ENCODE measurements at places on chromosomes 1 and 21.

- peak; percentile 48 for DNase-seq
These were observed 3.6 kb upstream of the CYB561D1 start for GRCh38 chr1:109490029-109490933.

GRCh38 chr1:230254265-230254664 is 171.9 kb downstream of the PGBD5 start:
- DNase-seq = no peak

DNA sequence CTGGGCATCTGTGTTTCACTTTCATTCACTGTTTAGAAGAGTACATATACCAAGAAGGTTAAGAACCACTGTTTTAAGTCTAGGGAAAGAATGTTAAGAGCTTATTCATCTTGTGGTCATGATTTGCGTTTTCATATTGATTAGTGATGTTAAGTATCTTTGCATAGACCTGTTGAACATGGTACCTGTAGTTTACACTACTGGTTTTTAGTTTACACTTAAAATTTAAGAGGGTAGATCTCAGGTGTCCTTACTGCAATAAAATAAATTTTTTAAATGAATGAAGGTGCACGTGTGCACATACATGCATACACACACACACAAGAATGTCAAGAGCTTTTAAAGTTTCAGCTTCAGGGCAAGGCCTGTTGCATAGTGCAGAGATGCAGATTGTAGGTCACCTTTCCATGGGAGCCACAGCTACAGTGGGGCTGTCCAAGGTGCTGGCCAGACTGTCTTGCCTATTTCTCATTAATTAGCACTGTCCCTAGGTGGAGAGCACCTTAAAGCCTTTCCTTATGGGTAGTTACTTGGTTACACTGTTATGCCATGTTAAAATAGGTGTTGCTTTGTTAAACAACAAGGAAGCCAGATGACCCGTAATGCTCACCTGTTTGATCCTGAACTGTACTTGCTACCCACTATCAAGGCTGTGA is 543.0 kb upstream of the DAB1 start:
- no peak for DNase-seq

DNA sequence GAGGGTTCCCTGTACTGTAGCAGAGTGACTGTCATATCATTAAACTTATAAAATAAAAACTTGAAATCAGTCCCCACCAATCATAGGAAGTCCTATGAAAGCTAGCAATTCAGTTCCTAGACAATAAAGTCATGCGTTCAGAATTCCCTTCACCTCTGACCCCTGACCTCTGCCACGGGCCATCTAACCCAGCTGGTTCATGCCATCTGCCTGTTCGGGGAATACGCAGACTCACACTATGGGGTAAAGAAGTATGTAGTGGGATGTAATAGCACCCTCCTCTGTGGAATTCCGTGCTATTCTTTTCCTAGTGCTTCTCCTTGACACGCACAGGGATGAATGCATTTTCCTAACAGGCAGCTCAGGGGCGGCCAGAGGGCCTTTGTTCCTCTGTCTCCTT is 2.1 kb downstream of the GSTM4 start:
- no peak for DNase-seq

DNA sequence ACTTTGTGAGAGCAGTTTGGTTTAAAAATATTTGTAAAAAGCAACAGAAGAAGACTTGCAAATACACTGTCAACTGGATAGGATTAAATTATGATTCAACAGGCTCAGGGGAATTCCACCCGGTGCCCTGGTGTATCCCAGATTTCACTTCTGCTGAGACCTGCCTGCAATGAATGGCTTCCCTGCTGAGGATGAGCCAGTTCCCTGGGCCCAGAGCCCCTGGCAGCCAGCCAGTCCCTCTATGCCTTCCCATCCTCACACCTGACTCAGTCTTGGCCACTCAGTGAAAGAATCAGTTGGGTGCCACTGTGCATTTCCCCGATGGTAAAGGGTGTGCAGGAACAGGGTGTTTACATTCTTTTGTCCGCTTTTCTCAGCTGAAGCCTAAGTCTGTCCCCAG is 64.4 kb downstream of the KCTD3 start:
- DNase-seq = peak; percentile 99

- no peak for DNase-seq
These were observed 37.6 kb upstream of the PGBD5 start for GRCh38 chr1:230463760-230464159.

DNA sequence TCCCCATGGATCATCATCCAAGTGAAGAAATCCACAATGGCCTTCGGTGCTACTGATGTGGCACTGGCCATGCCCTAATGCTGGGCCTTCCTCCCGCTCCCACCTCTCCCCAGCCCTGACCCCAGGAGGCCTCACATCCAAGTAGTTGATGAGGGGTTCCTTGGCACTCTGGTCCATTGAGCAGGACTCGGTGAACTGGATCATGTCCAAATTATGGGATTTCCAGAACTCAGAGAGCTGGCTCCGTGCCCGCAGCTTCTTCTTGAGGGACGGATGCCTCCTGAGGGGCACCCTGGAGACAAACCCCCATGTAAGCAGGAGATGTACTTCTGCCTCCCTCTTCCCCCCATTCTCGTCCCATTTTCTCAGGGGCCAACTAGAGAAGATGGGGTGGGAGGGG is 929 bp downstream of the CTSE start:
- DNase-seq = no peak

DNA sequence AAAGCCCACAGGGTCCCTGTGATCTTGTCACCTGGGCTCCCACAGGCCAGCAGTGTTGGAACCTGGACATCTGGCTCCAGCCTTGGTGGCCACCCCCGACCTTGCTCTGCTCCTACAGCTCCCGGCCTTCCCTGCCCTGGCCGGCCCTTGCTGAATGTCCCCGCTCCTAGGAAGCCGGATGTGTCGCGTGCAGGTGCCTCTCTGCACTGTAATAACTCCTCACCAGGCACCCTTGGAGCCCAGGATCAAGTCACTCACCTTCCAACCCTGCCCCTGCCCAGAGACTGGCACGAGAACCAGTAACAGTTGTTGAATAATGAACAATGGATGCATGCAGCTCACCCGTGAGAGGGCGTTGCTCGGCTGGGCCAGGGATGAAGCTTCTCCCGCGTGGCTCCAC is 12.1 kb downstream of the PDE9A start:
- DNase-seq = no peak

DNA sequence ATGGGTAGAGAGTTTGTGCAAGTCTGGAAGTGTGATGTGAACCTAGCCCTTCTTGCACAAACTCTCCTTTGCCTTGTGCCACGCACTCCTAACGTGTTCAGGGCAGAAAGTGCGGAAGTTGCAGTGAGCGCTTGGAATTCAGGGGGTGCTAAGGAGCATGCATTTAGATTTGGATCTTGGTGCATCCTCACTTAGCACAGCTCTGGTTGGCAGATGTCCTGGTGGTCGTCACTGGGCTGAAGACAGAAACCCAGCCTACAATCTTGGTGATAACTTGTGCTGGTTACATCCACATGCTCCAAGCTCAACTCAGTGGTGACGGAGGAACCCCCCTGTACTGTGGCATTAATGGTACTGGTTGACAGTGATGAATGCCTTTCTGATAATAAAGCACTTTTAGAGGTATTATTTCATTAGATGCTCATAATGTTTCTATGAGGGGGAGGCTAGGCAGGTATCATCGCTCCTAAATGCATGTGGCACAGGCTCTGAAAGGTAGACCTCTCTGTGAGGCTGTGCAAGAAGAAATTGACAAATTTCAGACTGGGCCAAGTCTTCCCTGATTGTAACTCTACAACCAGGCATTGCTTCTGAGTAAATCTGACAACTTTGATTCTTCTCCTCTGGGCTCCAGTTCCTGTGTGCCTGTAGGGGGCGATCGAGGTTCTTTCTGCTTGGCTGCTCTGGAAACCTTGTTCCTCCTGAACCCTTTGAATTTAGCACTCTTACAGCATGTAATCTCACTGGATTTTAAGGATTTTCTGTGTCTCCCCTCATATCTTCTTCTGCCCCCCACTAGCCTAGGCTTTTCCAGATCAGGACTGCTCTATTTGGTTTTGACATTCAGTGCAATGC is 40.6 kb downstream of the MAPKAPK2 start:
- DNase-seq = no peak

- DNase-seq = peak; percentile 59
These were observed 9.6 kb upstream of the ADORA1 start for GRCh38 chr1:203117611-203118575.

DNA sequence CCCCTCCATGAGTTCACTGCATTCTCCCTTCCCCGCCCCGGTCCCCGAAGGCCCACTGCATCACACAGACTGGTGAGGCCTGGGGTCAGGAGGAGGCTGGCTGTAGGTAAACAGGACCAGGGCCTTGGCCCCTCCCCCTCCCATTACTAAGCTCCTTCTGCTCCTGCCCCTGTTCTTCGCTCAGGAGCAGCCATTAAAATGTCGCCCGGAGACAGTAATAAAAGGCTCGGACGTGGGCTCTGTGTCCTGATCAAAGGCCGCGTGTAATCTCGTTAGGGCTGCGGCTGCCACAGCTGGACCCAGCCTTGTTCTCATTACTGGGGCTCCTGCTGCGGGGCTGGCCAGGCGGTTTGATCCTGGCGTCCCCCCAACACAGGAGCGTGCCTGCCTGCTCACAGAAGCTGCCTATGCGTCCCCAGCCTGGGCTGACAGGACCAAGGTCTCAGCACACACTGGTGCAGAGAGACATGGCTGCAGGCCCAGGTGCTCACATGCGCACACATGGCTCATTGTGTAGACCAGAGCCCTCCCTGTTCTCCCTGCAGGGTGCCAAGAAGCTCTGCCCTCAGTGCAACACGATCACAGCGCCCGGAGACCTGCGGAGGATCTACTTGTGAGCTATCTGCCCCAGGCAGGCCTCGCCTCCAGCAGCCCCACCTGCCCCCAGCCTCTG is 24.0 kb downstream of the TMEM53 start:
- DNase-seq = no peak

- DNase-seq = no peak
These were observed 109.7 kb upstream of the ACTRT2 start for GRCh38 chr1:2911421-2912178.

DNA sequence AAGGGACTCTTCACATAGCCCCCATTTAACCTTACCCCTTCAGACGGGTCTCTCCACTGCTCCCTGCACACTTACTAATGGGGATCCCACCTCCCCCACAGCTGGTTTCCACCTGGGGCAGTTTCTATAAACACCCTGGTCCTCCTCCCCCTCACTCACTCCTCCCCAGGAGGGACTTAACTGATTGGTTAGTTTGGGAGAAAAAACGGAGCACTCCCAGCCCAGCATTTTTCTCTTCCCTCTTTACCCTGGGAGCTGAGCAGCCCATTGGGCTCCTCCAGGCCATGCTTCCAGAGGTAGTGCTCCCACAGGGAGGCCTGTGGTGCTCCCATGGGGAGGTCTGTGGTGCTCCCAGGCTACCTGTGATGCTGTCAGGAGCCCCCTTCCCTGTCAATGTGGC is 93.7 kb downstream of the MIS18A start:
- no peak for DNase-seq

DNA sequence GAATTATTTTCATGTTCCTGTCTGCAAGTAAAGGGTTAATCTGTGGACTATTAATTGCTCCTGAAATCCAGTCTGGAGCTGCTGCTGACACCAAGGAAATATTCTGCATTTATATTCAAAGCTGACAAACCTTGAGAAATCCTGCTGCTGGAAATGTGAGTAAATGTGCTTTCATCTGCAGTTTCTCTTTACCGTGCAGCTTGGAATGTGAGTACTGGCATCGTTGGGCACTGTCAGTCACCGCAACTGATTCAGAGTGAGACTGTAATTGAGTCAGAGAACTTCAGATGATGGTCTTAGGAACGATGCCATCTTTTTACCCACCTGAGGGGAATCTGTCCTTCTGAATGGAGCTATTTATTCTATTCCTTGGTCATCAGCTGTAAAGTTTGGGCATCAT is 420.6 kb downstream of the SIPA1L2 start:
- DNase-seq = no peak

GRCh38 chr1:41192456-41193178 is 49.5 kb downstream of the SCMH1 start:
- no peak for DNase-seq

GRCh38 chr1:28830814-28831213 is 18.8 kb downstream of the OPRD1 start:
- DNase-seq = peak; percentile 3

DNA sequence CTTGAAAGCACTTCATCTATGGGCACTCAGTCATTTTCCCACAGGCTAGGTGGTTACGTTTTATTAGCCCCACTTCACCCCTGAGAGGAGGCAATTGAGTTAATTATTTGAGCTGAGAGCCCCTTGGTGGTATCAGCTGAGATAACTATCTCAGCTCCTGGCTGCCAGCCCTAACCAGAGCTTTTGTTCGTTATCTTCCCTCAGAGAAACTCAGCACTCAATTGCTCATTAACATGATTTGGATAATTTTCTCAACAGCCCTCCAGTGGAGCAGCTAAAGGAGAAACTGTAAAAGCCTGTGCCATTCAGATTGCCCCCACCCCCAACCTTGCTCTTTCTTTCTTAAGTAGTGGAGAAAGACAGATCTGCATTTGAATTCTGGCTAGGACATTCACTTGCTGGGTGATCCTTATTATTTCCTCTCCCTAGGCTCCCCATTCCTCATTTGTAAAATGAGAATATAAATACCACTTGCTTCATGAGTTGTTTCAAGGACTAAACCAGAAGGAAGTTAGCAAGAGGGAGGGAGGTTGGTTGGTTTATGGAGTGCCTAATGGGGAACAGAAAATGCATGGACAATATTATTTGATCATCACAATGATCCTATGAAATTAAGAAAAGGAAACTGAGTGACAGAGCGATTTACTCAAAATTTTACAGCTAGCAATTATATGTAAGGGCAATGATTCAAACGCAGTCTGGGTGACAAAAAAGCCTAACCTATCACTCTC is 218.7 kb upstream of the FGGY start:
- peak; percentile 61 for DNase-seq

DNA sequence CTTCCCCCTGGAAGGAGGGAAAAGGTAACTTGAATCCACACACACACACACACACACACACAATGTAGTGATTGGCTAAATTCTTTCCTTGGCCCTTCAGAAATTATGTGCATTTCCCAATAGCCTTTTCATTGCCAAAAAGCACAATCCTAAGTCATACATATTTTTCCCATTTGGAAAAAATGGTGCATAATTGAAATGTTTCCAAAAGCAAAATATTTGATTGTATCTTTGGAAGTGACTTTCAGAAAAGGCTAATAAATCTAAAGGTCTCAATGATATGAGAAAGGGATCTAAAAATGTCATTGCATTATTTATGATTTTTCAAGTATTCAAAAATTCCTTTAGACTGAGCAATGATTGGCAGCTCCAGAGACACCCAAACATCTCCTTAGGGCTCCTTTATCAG is 43.5 kb upstream of the NEK7 start:
- DNase-seq = no peak
